ENCODE measurements at places on chromosomes 1 and 21.
A peak's percentile ranks its signal among the peaks of the same experiment; 100 is the strongest.

DNA sequence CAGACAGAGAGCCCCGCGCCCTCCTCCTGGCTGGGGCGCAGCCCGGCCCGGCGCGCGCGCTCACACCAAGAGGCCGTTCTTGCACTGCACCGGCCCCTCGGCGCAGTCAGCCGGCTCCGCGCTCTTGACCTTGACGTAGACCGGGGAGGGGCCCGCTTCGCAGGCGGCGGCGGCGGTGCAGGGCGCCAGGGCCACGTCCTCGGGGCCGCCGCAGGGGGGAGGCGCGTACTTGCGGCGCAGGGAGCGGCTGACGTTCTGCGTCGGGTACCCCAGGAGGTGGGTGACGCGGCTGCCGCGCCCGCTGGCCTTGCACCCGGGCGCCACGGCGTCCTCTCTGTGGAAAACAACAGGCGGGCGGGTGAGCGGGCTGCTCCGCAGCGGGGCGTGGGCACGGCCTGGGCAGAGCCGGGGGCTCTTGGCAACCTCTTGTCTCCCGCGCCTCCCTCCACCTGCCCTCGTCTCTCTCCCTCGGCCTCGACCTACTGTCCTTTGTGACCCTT is 7.7 kb downstream of the VSIG8 start:
- peak; percentile 49 for DNase-seq

DNA sequence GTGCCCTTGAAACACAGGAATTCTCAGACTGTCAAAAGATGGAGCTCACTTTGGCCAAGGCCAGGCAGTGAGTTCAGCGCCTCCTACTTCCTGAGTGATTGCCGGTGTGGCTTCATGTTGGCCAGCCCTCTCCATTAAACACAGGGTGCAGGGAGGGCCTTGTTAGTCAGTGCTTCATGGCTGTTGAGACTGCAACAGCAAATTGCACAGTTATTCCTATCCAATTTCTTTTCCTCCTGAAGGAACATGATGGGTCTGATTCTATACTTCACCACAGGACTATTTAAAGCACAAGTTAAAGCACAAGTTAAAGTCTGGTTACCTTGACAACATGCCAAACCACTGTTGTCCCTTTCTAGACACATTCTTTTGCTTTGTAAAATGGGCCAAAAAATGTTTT is 156.6 kb downstream of the SIPA1L2 start:
- DNase-seq = peak; percentile 50

DNA sequence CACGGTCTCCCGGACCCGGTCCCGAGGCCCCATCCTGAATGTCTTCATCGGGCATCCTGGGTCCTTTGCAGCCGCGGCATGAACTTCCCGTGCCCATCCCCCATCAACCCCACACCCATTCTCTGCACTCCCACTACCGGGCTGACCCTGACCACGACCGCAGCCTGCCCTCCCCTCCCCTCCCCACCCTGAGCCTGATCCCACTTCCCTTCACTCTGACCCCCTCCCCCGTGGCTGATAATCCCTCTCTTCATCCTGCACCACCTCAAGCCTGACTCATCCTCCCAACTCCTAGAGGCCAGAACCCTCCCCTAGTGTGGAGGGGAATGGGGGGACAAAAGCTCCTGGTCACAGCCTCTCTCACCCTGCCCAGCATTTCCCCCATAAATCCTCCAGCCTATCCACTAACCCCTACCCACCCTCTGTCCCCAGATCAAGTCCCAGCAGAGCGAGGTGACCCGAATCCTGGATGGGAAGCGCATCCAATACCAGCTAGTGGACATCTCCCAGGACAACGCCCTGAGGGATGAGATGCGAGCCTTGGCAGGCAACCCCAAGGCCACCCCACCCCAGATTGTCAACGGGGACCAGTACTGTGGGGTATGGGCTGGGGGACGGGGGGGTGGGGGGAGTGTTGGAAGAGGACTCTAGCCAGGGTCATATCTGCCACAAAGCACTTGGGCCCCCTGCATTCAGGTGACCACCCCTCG is 602 bp downstream of the SH3BGRL3 start:
- DNase-seq = no peak

GRCh38 chr21:45997495-45998275 is 16.1 kb downstream of the COL6A1 start:
- no peak for DNase-seq

All from NT2/D1 (cell line).